ENCODE measurements at places on chromosomes 16 and 17. TPM values are rescaled to one million over a fixed set of nuclear protein-coding genes. Genes with fewer than 3 reads are reported as not detected.

The ENPP7 gene
- total RNA-seq, result not detected

The C17orf78 gene
- total RNA-seq, result not detected

The GRAP gene
- 0.43 TPM for total RNA-seq

The IFT20 gene
- total RNA-seq, result 53.9 TPM

The VAMP2 gene
- 31.2 TPM for total RNA-seq

The SLFN14 gene
- total RNA-seq, result not detected

The SNX20 gene
- total RNA-seq, result not detected

The ARL17A gene
- 2.6 TPM for total RNA-seq
